Right ventricle myocardium inferior (tissue), 1 donor: ENCODE measurements at places on chromosomes 6 and 20.
A peak's percentile ranks its signal among the peaks of the same experiment; 100 is the strongest.

DNA sequence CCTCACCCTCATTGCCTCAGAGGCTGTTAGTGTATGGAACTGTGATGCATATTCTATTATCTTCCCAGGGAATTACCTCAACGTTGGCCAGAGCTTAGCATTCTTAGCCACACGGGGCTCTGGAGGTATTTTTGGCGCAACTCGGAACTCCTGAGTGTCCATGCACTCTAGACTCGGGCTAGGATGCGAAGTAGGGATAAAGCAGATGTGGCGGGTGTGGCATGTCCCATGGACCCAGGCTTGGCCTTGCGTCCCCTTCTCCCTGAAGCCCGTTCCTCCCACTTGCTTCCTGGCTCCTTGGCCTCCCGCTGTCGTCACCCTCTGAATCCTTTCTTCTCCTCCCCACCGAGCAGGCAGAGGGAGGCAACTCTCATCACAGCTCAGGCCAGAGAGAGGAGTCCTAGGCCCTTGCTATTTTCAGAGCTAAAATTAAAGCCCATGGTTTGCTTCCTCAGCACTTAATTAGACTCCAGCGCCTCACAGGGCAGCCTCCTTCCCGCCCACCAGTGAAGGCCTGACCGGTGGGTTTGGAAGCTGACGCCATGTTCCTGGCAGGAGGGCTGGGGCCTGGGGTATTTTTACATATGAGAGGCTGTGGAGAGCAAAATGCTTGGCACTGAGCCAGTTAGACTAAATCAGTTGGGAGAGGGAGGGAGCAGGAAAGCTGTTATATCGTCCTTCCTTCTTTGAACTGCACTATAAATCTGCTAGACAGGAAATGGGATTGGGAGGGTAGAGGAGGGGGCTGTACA, 138.7 kb downstream of the FOXO3 start:
- no peak for DNase-seq

- DNase-seq, result no peak
These were observed 158.4 kb downstream of the LY86 start for GRCh38 chr6:6746970-6747338.

DNA sequence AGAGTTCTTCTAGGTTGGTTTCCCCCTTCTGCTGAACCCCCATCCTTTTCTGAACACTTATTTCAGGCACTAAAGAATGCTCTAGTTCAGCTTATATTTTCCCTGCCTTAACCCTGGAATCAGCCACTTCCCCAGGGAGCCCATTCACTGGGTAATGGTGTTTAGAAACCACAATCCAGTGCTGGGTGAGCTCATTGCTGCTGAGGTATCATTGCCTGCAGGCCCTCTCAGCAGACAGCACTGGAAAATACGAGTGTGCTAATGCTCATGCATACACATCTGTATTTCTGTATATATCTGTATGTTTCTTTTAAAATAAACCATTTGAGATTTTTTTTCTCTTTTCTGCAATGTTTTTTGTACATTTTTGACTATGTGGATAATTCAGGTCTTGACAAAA, 27.0 kb downstream of the OSBPL2 start:
- DNase-seq, result no peak

GRCh38 chr6:83860782-83861495, 1.4 kb downstream of the CYB5R4 start:
- DNase-seq, result no peak

DNA sequence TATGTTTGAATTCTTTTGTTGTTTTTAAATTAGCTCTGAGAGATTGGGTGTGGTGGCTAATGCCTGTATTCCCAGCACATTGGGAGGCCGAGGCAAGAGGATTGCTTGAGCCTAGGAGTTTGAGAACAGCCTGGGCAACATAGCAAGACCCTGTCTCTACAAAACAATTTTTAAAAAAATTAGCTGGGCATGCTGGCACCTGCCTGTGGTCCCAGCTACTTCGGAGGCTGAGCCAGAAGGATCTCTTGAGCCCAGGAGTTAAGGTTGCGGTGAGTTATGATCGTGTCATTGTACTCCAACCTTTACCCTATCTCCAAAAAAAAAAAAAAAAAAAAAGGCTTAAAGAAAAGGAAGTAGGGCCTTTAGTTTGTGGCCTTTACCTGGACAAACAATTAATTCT, 22.9 kb downstream of the DHX35 start:
- DNase-seq, result no peak

DNA sequence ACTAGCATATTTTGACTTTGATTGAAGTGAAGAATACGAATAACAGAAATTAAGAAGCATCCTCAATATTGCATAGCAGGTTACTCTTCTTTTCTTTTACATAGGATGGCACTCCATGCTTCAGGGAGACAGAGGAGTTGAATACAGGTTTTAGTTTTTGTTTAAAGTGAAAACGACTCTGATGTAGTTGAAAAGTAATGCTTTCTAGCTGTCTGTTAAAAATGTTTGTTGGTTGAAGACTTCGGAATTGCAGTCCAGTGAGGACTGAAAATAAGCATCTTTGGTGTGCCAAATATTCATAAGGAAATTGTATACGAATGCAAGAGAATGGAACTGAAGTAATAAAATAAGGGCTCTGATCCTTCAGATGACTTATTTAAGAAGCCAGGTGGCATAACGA, 618 bp upstream of the SLC16A10 start:
- DNase-seq, result no peak

GRCh38 chr6:141486942-141487341, 645.8 kb upstream of the GJE1 start:
- no peak for DNase-seq

- DNase-seq, result no peak
These were observed 27.6 kb downstream of the NCOA5 start for GRCh38 chr20:46062151-46062550.

- no peak for DNase-seq
These were observed 122.5 kb downstream of the HIVEP1 start for GRCh38 chr6:12134581-12134980.

- peak; percentile 79 for DNase-seq
These were observed 153.0 kb downstream of the BCAS1 start for GRCh38 chr20:53917145-53918019.

DNA sequence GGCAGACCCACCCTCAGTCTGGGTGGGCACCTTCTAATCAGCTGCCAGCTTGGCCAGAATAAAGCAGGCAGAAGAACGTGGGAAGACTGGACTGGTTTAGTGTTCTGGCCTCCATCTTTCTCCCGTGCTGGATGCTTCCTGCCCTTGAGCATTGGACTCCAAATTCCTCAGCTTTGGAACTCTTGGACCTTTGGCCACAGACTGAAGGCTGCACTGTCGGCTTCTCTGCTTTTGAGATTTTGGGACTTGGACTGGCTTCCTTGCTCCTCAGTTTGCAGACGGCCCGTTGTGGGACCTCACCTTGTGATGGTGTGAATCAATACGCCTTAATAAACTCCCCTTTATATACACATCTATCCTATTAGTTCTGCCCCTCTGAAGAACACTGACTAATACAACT, 20.6 kb upstream of the FNDC1 start:
- no peak for DNase-seq

DNA sequence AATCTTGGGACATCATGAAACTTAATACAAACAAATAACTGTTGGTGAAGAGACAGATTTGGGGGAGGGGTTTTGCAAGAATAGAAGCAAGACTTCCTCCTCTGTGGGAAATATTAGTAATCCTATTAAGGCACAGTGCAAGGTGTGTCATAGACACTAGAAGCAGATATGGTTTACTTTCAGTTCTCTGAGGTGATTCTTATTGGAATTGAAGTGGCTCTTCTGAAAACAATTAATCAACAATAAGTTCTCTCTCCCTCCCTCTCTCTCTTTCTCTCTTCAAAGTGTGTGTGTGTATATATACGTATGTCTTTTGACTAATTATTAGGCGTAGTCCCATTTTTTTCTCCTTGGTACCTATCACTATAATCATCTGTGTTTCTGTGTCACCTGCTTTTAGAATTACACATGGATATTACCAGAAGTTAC, 99.8 kb downstream of the HIVEP2 start:
- no peak for DNase-seq

DNA sequence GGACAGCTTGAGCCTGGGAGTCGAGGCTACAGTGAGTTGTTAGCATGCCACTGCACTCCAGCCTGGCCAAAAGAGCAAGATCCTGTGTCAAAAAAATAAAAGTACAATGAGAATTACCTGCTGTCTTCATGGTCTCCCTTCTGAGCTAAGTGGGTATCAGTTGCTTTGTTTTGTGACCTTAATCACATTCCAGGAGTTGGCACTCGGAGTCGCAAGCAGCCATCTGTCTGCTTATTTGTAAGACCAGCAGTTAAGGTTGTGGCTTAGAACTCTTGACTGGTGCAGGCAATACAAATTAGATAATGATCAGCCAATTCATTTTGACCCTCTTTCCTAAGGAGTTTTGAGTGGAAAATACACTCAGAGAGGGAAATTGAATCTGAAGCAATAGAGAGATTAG, 114.0 kb downstream of the MYO6 start:
- no peak for DNase-seq

- no peak for DNase-seq
These were observed 136.4 kb upstream of the PLCB4 start for GRCh38 chr20:8932192-8933165.

DNA sequence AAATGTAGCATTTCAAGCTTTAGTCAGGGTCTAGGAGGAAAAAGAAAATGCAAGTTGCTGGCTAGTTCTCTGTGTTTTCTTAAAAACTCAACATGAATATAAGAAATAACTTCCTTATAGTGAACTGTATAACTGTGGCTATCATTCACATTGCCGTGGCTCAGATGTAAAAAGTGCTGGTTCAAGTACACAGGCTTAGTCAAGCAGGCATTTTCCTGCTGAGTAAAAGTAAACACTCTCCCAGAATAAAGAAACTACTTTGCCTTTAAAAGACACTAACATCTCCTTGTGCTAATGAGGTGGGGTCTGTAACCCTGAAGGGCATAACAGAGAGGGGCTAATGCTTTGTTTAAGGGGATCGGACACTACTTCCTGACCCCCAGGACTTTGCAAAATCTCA, 3.3 kb downstream of the ATP5F1E start:
- DNase-seq, result no peak

GRCh38 chr6:47567586-47567985, 90.0 kb downstream of the CD2AP start:
- DNase-seq, result no peak

DNA sequence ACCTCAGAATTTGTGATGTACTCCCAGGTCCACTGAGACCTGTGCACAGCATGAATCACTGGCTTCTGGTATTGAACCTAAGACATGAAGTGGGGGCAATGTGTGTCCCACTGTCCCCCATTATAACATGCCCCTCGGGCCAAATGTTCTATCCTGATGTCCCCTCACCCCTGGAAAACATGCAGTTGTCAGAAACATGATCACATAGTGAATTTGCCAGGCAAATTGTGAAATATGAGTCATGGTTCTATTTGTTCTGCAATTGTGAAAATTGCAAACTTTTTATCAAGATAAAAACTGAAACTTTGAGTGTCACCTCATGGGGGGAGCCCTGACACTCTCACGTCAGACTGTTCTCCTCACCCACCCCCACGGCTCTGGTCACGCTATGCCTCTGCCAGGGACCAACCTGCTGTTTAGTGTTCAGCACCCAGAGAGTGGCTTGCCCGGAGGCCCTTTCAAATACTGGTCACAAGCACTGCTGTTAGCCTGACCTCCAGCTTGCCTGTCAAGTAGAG, 305.3 kb downstream of the CLIC5 start:
- DNase-seq, result no peak

DNA sequence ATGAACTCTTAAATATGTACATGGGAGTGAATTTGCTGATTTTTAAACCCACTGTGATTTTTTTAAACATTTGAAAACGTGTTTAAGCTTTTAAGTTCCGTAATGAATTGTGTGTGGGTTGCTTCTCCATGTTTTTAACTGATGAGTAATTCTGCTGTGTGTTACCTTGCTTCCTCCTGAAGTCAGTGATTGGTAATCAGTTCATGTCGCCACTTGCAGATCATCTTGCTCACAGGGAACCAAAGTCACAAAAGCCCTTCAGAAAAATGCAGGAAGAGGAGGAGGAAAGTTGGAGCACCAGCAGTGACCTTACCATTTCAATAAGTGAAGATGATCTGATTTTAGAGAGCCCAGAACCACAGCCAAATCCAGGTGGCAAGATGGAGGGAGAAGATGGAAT, 36.7 kb downstream of the KIZ start:
- DNase-seq, result no peak
